ENCODE measurements at places on chromosomes 12 and 14. TPM values are rescaled to one million over a fixed set of nuclear protein-coding genes. Genes with fewer than 3 reads are reported as not detected.

The POTEG gene
- total RNA-seq = not detected

The TTC6 gene
- total RNA-seq = under 0.01 TPM

The TAS2R42 gene
- total RNA-seq = not detected

The IL31 gene
- total RNA-seq = not detected

The CTSG gene
- not detected for total RNA-seq
